ENCODE measurements at places on chromosomes 2 and 18. TPM values are rescaled to one million over a fixed set of nuclear protein-coding genes. Genes with fewer than 3 reads are reported as not detected.

GPR17 gene
- total RNA-seq: not detected

PAIP2B gene
- total RNA-seq: 0.73 TPM

DNA sequence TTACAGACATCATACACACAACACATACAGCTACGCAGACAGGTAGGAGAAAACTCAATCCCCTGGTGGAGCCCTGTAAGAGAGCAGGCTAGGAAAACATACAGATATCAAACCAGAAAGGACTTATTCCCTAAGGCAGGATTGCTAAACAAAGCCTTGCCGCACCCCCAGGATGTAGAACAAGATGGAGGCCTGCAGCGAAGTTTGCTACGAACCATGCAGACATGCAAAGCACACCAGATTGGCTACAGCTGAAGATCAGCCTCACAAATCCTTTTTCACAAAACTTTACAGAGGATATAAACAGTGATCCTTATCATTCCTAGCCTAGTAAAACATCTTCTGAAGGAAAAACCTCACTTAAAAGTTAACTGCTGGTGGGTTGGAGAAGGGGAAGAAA is 28.3 kb downstream of the C18orf54 start:
- DNase-seq: no peak

ZAP70 gene
- total RNA-seq: 0.41 TPM

DNA sequence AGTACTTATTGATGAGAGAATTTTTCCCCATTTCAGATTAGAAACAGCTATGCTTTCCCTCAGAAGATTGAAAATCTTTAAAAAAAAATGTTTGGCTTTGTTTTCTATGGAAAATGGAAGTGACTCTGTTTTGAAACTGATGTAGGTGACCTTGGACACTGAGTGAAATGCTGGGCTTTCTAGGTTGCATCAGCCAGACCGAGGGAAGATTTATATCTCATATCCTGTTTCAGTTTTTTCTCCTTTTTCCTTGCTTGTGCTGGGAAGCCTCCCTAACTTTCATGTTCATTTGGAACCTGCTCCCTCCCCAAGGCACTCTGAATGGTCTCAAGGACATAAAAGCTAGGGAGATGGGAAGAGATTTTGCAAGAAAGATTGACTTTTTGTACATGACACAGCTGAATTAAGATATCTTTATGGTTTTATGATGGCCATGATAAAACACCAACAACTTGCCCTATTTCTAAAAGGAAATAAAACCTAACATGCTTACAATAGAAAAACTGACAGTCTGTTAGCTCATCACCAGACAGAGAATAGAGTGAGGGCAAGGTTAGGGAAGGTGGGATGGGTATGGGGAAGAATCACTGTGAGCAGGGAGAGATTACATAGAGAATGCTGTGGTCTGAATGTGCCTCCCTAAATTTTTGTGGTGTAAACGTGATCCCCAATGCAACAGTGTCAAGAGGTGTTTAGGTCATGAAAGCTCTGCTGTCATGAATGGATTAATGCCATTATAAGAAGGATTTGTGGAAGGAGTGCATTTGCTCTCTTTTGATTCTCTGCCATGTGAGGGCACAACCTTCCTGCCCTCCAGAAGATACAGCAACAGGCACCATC is 249.7 kb downstream of the TPGS2 start:
- no peak for DNase-seq

DNA sequence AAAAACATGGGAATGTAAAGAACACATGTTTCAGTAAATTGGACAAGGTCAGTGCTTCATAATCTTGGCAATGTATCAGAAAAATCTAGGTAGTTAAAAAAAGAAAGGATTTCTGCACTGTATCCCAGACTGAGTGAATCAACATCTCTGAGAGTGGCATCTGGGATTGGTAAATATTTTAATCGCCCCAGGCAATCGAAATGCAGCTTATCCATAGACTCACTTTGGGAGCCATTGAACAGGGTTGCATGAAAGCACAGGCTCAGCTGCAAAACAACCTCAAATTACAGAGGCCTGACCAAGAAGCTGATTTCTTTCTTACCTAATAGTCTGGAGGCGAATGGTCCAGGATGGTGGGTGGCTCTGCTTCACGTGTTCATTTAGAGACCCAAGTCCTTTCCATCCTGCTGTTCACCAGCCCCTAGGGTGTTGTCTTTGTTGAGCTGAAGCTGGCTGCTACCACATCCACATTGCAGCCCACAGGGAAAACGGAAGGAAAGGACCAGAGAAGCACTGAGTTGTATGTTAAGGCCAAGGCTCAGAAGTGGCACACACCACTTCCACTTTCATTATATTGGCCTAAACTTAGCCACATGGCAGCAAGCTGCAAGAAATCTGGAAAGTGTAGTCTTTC is 59.0 kb downstream of the MOGAT1 start:
- no peak for DNase-seq

FAHD2B gene
- 23.2 TPM for total RNA-seq

TSPYL6 gene
- total RNA-seq: not detected

DNA sequence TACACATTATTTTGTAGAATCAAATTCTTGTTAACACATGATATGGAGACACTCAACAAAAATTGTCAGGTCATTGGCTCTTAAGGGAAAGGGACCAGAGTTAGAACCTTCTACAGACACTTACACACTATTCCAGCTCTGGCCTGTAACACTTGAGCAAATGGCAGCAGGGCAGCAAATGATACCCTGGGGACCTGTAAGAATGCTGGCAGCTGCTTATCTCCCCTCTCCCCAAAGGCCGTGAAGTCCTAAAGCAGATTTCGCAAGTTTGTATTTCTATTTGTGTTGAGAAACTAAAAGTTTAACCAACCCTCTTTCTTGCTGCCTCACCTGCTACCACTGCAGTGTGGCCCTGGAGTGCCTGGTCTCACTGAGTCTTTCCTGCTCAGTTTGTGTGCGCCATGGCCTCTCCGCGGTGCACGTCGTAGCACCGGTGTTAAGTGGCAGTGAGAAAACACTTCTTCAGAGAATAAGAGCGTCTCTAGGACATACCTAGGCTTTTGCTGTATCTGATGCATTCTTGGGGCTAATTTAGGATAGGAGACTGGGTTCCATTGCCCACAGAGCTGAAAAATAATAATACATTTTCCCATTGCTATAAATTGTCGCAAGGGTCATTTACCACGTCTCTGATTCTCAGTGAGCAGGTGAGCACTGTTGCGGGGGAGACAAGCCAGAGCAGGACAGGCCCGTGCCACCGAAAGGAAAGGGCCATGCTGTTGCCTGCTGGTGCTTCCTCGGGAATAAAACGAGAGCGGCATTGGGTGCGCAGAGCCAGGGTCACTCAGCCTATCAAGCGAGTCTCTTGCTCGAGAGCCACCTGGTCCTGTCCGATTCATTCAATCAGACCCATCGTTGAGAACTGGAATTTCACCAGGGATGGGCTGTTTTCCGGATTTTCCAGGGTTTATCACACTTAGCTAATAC is 204.9 kb downstream of the PTGR3 start:
- DNase-seq: no peak

- DNase-seq: no peak
Observed at GRCh38 chr18:8661754-8662559, 43.4 kb upstream of the MTCL1 start.
